ENCODE measurements at places on chromosomes 3 and 15.

- DNase-seq: no peak
These were observed 466.4 kb upstream of the SGO1 start for GRCh38 chr3:20652231-20652986.

DNA sequence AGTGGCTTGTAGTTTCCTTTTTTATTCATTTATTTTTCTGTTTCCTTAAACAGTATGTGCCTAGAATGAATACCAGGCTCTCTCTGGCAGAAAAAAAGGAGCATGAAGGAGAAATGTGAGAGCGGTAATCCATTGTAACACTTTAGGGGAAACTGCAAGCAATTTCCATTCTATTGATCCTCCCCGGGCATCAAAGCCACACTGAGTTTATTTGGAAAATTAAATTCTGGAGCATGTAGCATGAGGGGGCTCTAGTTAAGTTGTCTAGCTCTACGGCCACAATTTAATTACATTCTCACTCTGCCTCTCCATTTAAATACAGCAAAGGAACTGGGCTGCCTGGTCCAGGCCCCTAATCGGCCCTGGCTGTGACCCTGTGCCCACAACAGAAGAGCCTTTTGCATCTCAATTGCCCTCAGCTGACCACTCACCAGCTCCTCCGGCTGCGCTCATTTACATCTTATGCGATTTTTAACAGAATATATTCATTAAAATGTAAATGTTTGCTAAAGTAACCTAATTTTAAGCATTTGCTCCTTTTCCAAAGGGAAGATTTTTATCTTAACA is 72.9 kb downstream of the MEGF11 start:
- no peak for DNase-seq

DNA sequence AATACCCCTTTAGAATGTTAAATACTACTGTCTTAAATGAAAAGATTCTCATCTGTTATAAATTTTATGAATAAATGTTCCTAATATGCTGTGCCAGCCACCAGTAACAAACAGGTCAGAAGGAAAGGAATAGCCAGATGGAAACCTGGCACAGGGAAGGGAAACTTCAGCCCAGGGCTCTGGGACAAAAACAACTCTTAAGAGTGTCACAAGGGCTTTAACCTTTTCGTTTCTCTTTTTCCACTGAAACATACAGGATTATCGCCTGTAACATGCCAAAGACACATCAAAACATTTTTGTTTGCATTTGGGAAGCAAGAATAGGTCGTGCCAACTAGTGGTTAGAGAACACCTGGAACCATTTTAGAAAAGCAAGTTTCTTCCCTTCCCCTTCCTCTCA is 109.0 kb upstream of the NEDD4 start:
- DNase-seq: no peak

DNA sequence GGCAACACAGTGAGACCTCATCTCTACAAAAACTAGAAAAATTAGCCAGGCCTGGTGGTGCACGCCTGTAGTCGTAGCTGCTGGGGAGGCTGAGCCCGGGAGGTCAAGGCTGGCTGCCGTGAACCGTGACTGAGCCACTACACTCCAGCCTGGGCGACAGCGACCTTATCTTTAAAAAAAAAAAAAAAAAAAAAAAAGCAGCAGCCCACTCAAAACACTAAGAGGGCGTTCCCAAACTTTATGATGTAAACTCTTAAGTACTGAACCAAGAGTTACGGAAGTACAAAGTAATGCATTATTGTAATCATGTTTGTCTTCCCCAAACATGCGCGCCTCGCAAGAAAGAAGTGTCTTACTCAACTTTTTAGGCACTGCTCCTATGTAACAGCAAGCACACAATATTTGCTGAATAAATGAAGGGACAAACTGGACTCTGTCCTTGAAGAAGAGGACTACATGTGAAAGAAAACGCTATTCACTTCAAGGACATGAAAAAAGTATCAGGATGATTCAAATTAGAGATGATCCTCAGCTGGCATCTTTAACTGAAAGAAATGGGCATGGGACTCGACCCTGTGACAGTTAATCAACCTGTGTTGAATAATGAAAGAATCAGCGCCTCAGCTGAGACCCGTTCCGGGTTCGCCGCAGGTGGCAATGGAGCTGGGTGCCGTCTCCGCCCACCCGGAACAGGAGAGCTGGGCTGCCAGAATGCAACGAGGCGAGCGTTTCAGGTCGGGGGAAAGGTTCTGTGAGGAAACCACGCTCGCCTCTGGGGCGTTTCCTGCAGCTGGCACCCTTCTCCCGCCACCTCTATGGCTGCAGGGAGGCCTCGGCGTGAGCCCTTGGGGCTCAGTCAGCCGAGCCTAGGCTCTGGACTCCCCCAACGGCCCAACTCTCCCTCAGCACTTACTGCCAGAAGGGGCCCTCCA is 718 bp downstream of the SPG11 start:
- peak; percentile 90 for DNase-seq

- no peak for DNase-seq
These were observed 8.4 kb upstream of the KLF15 start for GRCh38 chr3:126365351-126366277.

DNA sequence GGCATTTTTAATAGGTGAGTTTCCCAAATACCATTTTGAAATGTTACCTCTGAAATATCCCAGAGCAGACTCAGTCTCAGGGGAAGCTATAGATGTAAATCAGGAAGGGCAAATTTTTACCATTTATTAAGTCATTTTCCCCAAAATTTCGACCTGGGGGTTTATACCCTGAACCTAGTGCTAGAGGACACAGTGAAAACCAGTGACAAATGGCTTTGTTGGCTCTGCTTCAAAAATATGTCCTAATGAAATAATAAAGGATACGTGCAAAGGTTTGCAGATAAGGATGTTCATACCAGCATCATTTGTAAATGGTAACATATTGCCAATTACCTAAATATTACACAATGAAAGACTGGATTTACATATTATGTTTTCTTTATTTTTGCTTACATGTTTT is 546.7 kb upstream of the ADAMTS9 start:
- DNase-seq: no peak

GRCh38 chr3:53754325-53754724 is 91.9 kb downstream of the CHDH start:
- no peak for DNase-seq
